ENCODE measurements at places on chromosomes 4 and X.

GRCh38 chr4:38280323-38280706 is 320.1 kb downstream of the PTTG2 start:
- DNase-seq = no peak

- no peak for DNase-seq
These were observed 102.8 kb downstream of the CHRDL1 start for GRCh38 chrX:110692866-110693265.

DNA sequence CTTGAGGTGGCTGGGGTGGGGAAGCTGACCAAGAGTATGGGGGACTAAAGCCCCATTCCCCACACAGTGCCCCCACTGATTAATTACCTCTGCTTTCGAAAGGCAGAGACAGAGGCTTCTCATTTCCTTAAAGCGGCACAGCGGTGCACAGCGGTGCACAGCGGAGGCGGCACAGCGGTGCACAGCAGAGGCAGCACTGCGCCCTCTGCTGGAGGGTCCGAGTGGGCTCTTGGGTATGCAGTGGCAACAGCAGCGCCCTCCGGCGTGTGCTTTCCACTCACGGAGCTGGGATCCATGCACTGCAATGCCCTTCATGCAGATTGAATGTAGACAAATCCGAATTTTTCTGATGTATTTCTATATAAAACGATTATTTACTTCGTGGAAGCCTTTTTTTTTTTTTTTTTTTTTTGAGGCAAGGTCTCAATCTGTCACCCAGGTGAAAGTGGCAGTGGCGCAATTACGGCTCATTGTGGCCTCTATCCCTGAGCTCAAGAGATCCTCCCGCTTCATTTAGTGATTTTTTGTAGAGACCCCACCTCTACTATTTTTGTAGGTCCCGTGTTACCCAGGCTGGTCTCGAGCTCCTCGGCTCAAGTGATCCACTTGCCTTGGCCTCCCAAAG is 19.7 kb upstream of the PRPS2 start:
- DNase-seq = no peak

GRCh38 chr4:6763330-6763851 is 19.1 kb upstream of the KIAA0232 start:
- no peak for DNase-seq

DNA sequence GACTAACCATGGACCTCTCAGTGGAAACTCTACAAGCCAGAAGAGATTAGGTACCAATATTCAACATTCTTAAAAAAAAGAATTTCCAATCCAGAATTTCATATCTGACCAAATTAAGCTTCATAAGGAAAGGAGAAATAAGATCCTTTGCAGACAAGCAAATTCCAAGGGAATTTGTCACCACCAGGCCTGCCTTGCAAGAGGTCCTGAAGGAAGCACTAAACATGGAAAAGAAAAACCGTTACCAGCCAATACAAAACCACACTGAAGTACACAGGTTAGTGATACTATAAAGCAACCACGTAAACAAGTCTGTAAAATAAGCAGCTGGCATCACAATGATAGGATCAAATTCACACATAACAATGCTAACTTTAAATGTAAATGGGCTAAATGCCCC is 156.6 kb downstream of the FAM13A start:
- DNase-seq = no peak

DNA sequence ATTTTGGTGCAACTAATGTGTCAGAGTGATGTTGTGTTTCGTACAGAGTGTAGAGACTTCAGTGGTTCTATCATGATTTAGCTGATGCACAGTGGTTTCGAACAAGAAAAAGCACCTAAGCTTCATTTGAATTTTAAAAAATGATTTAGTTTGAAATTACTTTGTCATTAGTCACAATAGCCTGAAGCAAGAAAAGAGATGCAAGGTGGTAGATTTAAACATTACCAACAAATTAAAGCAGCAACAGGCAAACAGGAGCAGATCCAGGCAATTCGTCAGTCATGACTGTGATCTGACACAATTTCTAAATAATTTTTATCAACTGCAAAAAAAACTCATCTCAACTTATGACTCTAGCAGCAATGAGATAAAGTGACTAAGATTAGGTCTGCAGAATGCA is 24.6 kb upstream of the COX7B2 start:
- DNase-seq = no peak
